ENCODE measurements at places on chromosomes 2 and 18.

DNA sequence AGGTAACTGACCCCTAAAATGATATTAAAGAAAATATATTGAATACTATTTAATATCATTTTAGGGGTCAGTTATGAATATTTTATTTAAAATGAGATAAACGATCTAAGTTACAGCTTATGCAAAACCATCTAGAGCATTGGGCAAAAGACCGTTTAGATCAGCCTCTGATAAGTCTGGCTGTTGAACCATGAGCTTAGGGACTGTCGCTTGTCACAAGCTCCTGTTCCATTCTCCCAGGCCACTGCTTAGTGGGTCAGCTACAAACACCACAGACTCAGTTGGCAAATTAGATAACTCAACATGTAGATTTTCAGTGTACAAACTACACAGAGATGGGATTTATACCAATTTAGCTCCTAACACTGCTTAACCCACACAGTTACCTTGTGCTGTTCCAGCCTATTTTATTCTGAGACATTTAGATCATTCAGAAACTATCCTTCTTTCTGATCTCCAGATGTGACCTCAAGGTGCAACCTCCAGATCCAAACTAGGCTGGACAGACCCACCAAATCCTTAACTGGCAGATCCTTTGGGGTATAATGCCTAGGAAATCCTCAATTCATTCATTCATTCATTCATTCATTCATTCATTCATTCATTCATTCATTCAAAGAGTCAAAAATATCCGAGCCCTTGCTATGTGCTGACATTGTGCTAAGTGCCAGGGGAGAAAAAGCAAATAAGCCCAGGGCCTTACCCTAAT is 82.8 kb downstream of the HRH4 start:
- H3K36me3 ChIP-seq, result no peaks in the 10 kb centered on the region
- DNase-seq, result no peak
- H3K27me3 ChIP-seq, result no peaks in the 10 kb centered on the region
- H3K4me1 ChIP-seq, result no peaks in the 10 kb centered on the region

DNA sequence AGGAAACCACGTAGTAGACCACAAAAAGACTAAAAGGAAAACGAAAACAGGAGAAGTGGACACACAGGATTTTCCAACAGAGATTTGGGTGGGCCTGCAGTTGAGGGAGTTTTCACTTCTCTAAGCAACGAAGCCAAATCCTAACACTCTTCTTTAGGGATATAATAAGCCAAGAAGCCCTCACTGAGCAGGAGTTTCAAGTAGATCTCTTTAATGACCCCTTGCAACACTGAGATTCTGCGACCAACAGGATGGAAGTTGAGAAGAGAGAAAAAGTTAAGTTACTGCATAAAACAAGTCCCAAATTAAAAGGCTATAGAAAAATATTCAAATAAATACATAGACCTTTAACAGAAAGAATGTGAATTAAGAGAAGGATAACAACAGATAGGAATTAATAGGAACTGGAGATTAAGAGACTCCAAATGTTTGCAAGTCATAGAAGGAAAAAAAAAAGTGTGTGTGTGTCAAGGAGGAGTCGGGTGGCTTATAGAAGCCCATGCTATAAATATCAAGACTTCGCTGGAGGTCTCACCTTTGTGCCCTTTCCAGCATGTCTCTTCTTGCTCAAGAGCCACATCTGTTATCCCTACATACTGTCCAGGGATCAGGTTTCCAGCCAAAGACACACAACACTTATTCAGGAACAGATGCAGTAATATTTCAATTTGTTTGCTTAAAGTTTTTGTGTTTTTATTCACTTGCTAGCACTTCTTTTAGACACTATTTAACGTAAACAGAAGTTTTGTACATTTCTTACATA is 69.4 kb upstream of the ARHGAP28 start:
- H3K27ac ChIP-seq, result no peak overlapping the region
- DNase-seq, result no peak
- no peaks in the 10 kb centered on the region for H3K27me3 ChIP-seq
- H3K4me1 ChIP-seq, result peaks cover 3% of the 10 kb centered on the region
- H3K4me3 ChIP-seq, result no peak overlapping the region
- H3K36me3 ChIP-seq, result no peaks in the 10 kb centered on the region

DNA sequence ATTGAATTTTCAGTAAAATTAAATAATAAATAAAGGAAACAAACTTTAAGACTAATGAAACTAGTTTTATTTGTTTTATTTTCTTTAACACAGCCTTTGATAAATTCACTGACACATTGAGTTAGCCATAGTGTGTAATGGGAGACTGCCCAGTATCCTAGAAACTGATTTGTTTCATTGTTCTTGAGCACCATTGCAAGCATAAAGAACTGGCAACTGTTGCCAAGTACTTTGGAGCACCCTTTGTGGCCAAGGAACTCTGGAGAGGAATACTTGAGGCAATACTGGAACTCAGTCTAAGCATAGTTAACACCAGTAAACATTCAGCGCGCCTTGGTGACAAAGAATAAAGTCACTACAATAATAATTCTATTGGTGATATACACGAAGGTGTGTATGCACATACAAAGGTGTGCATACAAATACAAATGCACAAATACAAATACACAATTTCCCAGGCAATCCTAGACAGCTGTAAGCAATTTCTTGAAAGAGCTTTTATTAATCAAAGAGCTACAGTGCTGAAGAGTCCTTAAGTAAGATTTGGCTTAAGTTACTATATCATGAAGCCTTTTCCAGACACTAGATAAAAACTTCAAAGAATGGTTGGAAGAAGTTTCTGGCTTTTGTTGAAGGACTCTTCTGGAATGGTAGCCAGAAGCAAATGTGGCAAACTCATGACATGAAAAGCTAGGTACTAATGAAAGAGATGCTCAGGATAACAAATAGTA is 1371.2 kb downstream of the LRP1B start:
- no peak overlapping the region for H3K27ac ChIP-seq
- H3K36me3 ChIP-seq, result no peaks in the 10 kb centered on the region
- no peak overlapping the region for H3K4me3 ChIP-seq
- H3K27me3 ChIP-seq, result no peaks in the 10 kb centered on the region

GRCh38 chr2:240998706-240998994 is 232 bp downstream of the SNED1 start:
- H3K27ac ChIP-seq, result no peak overlapping the region
- no peaks in the 10 kb centered on the region for H3K36me3 ChIP-seq
- H3K4me3 ChIP-seq, result peak overlapping the region; percentile 66

DNA sequence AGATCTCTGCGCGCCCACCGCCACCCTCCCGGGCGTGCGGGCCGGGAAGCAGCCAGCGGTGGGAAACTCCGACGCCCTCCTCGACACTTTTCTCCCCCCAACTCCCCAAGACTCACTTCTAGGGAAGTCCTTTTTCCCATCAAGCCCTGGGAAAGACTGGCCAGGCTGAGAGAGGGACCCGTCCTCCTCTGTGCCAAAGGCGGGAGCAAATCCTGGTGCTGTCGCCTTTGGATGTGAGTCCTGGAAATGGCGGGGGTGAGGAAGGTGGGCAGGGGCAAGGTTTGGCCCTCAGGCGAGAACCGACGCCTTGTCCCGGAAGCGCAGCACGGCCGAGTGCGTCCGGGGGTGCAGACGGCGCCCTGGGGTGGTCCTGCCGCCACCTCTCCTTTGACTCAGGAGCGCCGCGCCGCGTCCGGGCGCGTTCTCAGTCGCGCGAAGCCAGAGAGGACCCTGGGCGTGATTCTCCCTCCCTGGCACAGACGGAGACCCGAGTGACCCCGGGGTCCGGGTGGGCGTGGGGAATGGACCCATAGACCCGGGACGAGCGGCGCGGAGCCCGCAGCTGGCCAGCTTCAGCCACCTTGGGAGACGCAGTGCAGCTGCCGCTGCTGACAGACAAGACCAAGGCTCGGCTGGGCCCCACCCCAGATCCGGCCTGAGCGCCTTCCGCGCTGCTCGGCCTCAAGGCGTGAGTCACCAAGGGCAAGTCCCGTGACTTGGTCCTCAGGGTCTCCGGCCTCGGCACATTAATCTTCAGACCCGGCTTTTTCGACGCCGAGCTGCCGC is 3.5 kb upstream of the LBX2 start:
- peaks cover 7% of the 10 kb centered on the region for H3K4me1 ChIP-seq
- H3K27me3 ChIP-seq, result peaks cover 65% of the 10 kb centered on the region
- DNase-seq, result no peak
- no peak overlapping the region for H3K27ac ChIP-seq

GRCh38 chr2:74439803-74440377 is 1.8 kb downstream of the RTKN start:
- peak overlapping the region; percentile 80 for H3K4me3 ChIP-seq
- DNase-seq, result no peak
- peak overlapping the region; percentile 87 for H3K27ac ChIP-seq
- no peaks in the 10 kb centered on the region for H3K36me3 ChIP-seq

GRCh38 chr2:24651643-24652003 is 141.6 kb downstream of the PTRHD1 start:
- H3K27ac ChIP-seq, result no peak overlapping the region
- no peaks in the 10 kb centered on the region for H3K36me3 ChIP-seq
- no peak for DNase-seq
- no peaks in the 10 kb centered on the region for H3K27me3 ChIP-seq

All from H1 (cell line).